ENCODE measurements at places on chromosomes 2 and 18. TPM values are rescaled to one million over a fixed set of nuclear protein-coding genes. Genes with fewer than 3 reads are reported as not detected.

The GDF7 gene
- 9.5 TPM for total RNA-seq

The TMBIM1 gene
- total RNA-seq, result 115 TPM

The INO80D gene
- 14.2 TPM for total RNA-seq

The GREB1L gene
- total RNA-seq, result 1.4 TPM

The SLC5A7 gene
- not detected for total RNA-seq

The SCN2A gene
- 0.06 TPM for total RNA-seq

The RNU2-63P gene
- total RNA-seq, result not detected

The SCYGR4 gene
- total RNA-seq, result not detected

The BCL11A gene
- total RNA-seq, result 6.1 TPM

The SULT1C2 gene
- total RNA-seq, result not detected

The TRIP12 gene
- 126 TPM for total RNA-seq

The LIMS2 gene
- total RNA-seq, result 15.6 TPM

The MBD1 gene
- total RNA-seq, result 55.2 TPM

The SLC23A3 gene
- 1.3 TPM for total RNA-seq

The STARD6 gene
- not detected for total RNA-seq

The REG3A gene
- not detected for total RNA-seq

The NEDD4L gene
- total RNA-seq, result 36.4 TPM

The UBE2F gene
- 99.7 TPM for total RNA-seq

The DPYSL5 gene
- not detected for total RNA-seq

The LRATD1 gene
- 17.1 TPM for total RNA-seq

The PLCD4 gene
- 0.93 TPM for total RNA-seq

The CRACDL gene
- 13.3 TPM for total RNA-seq

The NOL4 gene
- total RNA-seq, result 0.05 TPM

The METAP1D gene
- 2.4 TPM for total RNA-seq

The ALLC gene
- total RNA-seq, result not detected

The CPO gene
- 0.48 TPM for total RNA-seq

The HOXD13 gene
- total RNA-seq, result not detected

The EPG5 gene
- 30.4 TPM for total RNA-seq

The SERPINB12 gene
- total RNA-seq, result not detected

The FAM237A gene
- total RNA-seq, result not detected

The KCNG3 gene
- total RNA-seq, result 0.06 TPM
